DMS79 treated with DMSO at 0.1 percent for 48 hours (cell line): ENCODE measurements at places on chromosomes 1 and 21.

DNA sequence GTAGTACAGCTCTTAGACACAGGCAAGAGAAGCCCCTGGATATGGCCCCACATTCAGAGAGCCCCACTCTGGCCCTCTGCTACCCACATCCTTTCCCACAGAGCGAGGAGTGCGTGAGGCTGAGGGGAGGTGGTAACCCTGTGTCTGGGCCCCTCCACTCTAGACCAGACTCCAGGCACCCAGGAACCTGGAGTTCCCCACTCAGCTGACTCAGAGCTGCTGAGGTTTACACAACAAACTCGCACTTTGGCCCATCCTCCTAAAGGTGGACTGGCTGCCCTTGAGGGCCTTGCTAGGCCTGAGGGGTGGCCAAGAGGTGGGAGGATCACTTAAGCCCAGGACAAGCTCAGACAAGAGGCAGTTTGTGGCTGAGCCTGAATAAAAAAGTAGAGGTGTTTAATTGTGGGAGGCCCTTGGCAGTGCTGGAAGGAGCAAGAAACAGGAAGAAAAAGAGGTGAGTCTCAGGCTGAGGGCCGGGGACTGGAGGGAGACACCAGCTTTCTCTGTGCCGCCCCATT, 10.7 kb downstream of the MR1 start:
- DNase-seq: peak; percentile 66

- peak; percentile 89 for DNase-seq
Observed at GRCh38 chr1:159881622-159882526, 18.1 kb downstream of the CFAP45 start.

GRCh38 chr1:75074831-75075395, 59.3 kb upstream of the LHX8 start:
- no peak for DNase-seq

GRCh38 chr1:51445351-51446090, 73.5 kb downstream of the EPS15 start:
- no peak for DNase-seq

DNA sequence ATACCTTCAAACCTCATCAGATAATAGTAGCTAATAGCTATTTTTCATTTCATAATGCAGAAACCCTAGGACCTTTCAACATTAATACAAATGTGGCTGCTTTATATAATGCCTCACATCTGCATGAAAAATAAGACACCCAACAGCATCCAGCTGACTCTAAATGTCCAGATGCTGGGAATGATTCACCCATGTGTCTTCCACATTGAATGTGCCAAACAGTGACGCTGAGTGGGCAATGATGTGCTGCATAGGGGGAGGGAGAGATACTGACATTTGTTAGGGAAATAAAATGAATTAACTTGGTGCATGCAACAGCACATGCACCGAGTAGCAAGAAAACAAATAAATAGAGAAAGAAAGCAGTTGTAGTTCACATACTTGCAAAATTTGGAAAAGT, 199.3 kb downstream of the DSCAM start:
- DNase-seq: no peak

GRCh38 chr1:180854001-180854400, 58.7 kb upstream of the KIAA1614 start:
- DNase-seq: no peak

DNA sequence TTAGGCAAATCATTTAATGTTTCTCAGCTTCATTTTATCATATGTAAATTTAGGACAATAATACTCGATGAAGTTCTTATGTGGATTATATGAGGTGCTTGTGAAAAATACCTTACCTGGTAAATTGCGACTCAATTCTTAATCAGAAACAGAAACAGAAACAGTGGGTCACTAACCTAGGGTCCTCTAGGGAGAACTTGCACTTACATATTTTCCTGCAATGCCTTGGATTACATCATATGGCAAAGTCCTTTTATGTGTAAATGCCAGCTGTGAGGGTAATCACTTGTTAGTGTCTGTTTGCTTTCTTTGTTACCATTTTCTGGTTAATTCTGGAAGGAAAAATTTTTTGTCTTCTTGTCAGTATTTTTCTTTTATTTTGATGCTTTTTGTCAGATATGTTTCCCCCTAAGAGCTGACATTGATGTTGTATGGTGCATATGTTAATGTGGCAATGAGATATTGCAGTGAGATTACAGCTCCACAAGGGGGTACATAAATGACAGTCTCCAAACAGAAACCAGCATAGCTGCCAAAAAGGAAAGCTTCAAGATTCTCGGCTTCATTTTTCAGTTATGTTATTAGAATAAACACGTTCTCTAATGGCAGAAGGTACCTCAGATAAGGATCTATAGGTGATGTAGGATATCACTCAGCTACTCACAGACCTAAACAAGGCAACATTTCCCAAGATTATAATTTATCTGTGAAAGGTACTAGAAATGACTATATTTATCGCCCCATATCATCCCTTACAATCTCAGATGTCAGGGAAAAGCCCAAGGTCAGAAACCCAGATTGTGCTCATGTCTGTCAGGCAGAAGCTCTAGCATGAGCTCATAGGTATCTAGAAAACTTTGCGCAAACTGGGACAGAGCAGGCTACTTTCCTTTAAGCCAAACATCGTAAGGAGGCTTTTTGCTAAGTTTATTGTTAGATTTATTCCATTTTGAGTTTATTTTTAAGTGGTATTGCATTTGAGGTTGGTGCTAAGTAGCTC, 119.9 kb downstream of the FASLG start:
- DNase-seq: no peak

DNA sequence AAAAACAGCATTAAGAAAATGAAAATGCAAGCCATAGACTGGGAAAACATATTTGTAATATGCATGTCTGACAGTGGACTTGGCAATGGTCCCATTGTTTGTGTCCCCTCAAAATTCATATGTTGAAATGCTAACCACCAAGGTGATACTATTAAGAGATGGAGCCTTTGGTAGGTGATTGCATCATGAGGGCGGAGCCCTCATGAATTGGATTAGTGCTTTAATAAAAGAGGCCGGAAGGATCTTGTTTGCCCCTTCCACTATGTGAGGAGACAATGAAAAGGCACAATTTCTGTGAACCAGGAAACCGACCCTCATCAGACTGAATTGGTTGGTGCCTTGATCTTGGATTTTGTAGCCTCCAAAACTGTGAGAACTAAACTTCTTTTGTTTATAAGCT, 232.3 kb downstream of the GPR52 start:
- no peak for DNase-seq

DNA sequence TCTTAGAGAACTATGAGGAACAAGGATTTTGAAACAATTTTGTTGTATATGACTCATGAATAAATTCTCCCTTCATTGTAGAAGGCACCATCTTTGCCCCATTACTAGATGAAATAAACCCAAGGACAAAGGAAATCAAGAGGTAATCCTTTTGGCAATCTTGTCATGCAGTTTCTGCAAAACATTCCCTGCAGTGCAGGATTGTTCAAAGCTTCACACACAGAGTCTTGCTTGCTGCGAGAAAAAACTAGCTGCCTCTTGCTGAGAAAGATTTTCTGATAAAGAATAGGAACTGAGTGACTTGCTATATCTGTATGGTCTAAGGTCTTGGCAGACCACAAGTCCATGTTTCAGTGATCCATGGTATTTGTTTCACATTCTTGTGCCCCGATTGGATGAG, 657.4 kb upstream of the ADGRL4 start:
- no peak for DNase-seq

DNA sequence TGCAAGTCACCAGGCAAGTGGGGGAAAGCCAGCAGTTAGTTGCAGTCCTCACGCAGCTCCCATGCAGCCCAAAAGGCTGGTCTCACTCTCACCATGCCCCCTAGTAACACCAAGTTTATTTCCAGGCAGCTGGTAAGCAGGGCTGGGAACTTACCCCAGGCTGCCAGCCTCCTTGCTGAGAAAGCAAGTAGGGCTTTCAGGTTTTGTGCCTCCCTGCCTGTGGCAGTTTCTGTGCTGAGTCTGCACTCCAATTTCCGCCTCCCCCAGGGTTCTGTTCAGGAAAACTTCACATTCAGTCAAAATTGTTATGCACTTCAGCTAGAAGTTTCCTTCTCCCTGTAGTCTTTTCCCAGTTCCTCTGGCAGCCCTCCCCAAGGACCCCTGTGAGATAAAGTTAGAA, 102.0 kb upstream of the SGIP1 start:
- no peak for DNase-seq

DNA sequence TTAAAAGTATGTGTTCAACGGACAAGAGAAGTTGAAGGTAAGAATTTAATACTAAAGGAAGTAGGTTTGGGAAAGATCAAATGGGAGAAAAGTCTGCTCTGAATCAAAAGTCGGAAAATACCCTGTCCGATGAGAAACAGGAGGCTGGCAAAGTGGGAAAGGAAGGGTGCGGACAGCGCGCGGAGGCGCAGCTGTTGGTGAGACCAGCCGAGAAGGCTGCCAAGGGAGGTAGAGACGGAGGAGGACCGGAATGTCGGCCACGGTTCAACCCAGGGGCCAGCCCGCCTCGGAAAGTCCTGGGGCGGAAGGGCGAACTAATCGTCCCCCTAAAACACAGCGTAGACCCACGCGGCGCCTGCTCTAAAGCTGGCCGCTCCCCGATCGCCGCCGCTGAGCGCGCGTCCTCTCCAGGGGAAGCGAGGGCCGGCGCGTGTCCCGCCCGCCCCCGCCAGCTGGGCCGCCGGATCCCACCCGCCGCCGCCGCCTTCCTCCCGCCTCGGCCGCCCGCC, 639 bp upstream of the SPATA1 start:
- DNase-seq: peak; percentile 55

DNA sequence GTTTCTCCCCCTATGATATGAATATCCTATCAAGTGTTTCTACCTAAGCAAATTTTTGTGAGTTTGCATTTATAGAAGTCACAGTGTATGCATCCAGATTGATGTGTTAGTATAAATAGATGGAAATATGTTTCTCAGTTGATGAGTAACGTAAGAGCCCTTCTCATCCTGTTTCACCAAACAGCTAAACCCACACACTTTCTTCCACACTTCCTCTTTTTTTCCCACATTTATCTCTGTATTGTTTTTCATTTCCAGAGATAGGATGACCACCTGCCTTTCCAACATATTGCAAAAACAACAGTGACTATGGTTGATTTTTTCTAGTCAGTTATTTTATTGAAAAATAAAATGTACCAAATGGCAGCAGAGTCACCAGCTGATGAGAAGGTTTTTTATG, 490.1 kb downstream of the NEGR1 start:
- DNase-seq: no peak

GRCh38 chr1:241101622-241102021, 255.4 kb downstream of the RGS7 start:
- DNase-seq: no peak

- DNase-seq: no peak
Observed at GRCh38 chr1:207935166-207935583, 24.2 kb upstream of the CD34 start.

DNA sequence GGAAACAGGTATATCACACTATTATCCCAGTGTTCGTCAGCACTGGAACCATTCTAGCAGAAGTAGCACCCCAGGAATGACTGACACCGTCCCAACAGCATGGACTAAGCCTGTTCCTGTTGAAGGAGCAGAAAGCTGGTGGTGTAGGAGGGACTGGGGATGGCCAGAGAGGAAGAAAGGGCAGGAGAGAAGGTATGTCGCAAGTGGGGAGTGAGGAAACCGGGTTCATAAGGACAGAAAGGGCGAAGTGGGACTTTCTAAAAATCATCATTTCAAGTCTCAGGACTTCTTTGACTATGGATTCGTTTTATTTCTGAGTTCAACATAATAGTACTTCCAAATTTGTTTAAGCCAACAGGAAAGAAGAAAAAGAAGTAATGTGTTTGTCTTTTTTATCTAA, 19.7 kb upstream of the MX1 start:
- DNase-seq: no peak

DNA sequence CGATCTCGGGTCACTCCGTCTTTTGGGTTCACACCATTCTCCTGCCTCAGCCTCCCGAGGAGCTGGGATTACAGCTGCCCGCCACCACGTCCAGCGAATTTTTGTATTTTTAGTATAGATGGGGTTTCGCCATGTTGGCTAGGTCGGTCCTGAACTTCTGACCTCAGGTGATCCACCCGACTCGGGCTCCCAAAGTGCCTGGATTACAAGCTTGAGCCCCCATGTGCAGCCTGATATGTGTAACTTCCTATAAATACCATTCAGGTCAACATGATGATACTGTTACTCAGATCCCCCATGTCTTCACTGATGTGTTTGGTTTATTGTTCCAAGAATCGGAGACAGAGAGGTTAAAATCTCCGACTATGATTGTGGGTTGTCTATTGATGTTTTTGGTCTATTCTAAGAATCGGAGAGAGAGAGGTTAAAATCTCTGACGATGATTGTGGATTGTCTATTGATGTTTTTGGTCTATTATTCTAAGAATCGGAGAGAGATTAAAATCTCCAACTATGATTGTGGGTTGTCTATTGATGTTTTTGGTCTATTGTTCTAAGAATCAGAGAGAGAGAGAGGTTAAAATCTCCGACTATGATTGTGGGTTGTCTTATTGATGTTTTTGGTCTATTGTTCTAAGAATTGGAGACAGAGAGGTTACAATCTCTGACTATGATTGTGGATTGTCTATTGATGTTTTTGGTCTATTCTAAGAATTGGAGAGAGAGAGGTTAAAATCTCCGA, 17.0 kb downstream of the C1orf159 start:
- no peak for DNase-seq

GRCh38 chr1:162903246-162903645, 42.3 kb upstream of the CCDC190 start:
- DNase-seq: no peak

DNA sequence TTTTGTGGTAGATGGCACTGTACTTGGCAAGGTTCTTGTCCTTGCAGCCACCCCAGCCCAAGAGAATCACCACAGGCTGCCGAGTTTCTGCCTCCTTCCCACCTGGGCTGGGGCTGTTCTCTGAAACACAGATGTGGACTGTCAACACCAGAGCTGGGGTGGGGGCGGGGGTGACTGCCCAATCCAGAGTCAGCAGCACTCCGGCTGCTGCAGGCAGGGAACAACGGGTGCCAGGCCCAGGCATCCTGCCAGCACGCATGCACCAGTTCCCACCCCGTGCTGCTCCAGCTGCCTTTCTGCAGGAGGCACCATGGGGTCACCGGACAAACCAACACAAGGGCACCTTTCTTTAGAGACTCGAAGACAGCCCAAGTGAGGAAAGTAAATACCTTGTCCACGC, 14.1 kb downstream of the TMEM53 start:
- peak; percentile 74 for DNase-seq

DNA sequence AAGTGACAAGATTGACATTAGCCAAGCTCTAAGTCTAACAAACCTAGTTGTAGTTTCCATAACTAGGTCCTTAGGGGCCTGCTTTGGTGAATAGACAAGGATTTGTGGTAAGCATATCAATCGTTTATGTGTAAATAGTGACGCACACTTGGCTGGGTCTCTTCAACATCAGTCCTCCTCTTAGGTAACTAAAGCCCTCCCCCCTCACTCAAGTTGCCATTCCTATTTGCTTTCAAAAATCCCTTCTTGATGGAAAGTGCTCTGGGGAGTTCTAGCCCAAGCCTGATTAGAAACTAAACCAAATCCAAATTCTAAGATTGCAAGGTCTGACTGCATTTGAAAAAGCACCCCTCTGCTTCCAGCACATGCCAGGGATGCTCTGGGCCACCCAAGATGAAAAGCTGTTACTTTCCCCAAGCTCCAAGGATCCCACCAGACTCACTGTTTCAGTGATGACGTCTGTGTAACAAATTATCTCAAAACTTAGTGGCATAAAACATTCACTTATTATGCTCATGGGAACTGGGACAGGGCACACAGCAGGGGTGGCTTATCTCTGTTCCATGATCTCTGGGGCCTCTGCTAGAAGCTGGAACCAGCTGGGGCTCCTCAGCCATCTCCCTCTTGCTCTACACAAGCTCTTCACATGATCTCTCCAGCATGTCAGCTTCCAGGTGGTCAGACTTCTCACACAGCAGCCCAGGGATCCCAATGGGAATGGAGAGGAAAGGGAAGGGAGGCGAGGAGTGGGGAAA, 74.1 kb downstream of the RRAGC start:
- no peak for DNase-seq

GRCh38 chr21:44461005-44461404, 5.7 kb downstream of the LRRC3 start:
- no peak for DNase-seq
